Mesothelial cell of epicardium (in vitro differentiated cells): ENCODE measurements at places on chromosomes 13 and 19. TPM values are rescaled to one million over a fixed set of nuclear protein-coding genes. Genes with fewer than 3 reads are reported as not detected.

ZNF559 gene
- total RNA-seq = 35.4 to 43.4 TPM (median 40.0 TPM) in 3 replicates

DNA sequence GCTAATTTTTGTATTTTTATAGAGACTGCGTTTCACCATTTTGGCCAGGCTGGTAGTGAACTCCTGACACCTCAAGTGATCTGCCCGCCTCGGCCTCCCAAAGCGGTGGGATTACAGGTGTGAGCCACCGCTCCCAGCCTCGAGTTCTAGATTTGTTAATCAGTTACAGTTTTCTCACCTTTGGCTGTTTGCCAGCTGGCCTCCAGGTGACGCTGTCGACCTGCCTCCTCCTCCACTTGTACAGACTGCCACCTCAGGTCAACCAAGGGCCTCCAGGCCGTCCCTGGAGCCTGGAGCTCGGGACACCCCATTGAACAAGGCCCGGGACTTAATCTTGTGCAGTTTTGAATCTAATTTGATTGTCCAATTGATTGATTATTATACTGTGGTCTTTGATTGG is 45.5 kb downstream of the IER2 start:
- no peak for DNase-seq

DNA sequence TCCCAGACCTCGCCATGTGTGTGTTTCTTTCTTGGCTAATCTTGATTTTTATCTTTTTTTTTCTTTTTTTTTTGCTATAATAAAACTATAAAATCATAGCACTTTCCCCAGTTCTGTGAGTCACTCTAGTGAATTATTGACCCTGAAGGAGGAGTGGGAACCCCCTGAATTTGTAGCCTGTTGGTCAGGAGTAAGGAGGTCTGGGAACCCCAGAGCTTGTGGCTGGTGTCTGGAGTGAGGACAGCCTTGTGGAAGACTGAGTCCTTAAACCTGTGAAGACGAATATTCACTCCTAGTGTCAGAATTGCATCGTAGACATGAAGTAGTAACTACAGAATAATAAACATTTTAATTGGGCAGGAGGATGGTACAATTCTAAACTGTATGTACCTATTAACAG is 7.4 kb downstream of the EID2B start:
- DNase-seq = no peak

SLC6A16 gene
- 5.6 to 6.1 TPM (median 5.8 TPM) in 3 replicates for total RNA-seq

CLEC17A gene
- not detected in 3 replicates for total RNA-seq

NCR1 gene
- not detected in 3 replicates for total RNA-seq

GRCh38 chr13:75145927-75146326 is 336.0 kb downstream of the TBC1D4 start:
- DNase-seq = no peak

FFAR2 gene
- total RNA-seq = not detected in 3 replicates

GRCh38 chr13:112169941-112170822 is 103.2 kb downstream of the SOX1 start:
- DNase-seq = no peak

DNA sequence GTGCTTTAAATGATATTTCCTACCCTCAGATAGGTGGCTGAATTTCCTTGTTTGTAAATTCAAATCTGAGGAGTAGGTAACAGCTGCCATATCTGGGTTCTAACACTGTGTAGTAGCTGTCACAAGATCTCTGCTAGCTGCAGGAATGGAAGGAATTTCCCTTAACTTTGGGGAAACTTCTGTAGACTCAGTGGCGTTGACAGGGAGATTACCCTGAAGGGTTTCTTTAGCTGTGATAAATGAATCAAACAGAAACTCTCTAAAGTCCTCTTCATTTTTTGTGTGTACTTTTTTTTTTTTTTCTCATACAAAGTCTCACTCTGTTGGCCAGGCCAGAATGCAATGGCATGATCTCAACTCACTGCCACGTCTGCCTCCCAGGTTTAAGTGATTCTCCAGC is 5.3 kb upstream of the EPSTI1 start:
- DNase-seq = no peak

DNA sequence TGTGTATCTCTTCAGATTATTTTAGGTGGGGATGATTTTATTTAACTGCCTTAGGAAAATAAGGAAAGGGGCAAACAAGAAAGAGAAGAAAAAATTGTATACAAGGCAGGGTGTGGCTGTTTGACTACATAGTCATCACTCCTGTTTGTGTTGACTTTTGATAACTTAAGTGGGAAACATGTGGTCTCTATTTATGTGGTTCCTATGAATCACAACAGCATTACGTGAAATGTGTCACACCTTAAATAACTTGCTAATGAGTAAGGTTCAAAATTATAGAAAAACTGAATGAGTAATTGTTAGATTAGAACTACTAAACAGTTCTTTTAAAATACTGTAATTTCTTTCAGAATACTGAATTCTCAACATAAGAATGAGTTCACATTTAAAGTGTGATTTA is 69.3 kb downstream of the LMO7 start:
- no peak for DNase-seq

GRCh38 chr13:24459234-24459633 is 53.3 kb downstream of the PARP4 start:
- DNase-seq = no peak

TMC4 gene
- total RNA-seq = 57.6 to 69.5 TPM (median 63.5 TPM) in 3 replicates

DNA sequence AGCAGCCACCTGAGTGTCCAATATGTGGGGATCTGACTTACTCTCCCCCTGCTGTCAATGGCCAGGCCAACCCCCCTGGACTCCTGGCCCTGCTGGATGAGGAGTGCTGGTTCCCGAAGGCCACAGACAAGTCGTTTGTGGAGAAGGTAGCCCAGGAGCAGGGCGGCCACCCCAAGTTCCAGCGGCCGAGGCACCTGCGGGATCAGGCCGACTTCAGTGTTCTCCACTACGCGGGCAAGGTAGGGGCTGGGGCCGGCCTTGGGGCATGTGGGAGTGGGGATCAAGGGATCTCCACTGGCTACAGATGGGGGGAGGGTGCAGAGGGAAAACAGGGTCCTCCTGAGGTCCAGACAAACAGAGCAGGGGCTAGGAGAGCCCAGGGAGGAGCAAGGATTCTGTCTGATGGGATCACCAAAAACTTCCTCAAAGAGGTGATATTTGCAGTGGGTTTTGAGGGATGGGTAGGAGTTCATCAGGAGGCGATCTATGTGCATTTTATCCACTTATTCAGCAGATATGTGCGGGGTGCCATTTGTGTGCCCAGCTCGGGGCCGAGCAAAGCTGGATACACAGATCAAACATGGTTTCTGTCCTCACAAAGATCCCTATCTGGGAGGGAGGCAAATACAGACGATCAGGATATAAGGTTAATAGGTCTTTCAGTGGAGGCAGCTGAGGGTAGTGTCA is 47.2 kb downstream of the MYH14 start:
- DNase-seq = no peak

DNA sequence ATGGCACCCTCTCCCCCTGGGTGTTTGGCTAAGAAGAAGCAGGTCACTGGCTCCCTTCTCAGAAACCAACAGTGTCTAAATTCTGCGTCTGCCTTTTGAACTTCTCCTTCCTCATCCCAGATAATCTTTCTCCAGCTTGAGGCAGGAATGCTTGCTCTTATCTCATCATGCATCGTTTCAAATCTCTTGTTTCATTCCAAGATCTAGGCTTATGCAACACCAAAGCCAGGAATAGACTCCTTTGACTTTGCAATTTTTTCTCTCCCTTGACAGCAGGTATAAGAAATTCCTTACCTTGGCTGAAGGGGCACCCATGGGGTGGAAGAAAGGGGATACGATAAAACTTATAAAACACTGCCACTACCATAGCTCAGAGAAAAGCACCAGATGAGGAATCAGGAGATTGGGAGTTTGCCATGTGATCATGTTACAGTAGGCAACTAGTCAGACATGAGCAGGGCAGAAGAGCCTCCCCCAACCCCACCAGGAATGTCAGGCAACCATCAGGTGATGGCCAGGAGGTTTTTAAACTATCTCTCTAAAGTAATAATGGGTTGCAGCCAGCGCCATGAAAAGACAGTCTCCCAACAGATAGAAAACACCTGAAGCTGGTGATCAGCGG is 498.9 kb downstream of the KLF12 start:
- DNase-seq = no peak

SLC15A1 gene
- 1.0 to 1.2 TPM (median 1.0 TPM) in 3 replicates for total RNA-seq

DMKN gene
- total RNA-seq = 161 to 172 TPM (median 171 TPM) in 3 replicates

- no peak for DNase-seq
Observed at GRCh38 chr13:68834375-68834774, 1273.3 kb upstream of the ATXN8OS start.

GRCh38 chr13:32150794-32151193 is 119.2 kb downstream of the FRY start:
- DNase-seq = no peak
